LHCN-M2 (cell line): ENCODE measurements at places on chromosomes 1 and 21.

DNA sequence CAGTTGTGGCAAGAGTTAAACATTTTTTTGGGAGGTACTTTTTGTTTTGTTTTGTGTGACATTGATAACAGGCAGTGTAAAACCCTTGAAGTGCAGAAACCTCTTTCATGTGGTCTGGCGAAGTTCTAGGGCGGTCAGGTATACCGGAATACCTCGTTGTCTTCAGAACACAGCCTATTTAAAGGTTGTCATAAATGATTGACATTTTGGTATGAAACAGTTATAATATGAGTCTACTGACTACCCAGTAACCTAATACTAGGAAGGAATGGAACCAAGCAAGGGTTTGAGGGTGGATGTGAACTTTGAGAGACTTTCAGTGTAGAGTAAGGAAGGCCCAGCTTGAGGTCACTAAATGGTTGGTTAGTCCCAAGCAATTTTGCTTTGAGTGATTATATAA is 40.5 kb downstream of the PATJ start:
- DNase-seq: no peak

- no peak for DNase-seq
Measured at GRCh38 chr1:235015291-235015985, 113.2 kb downstream of the TOMM20 start.

GRCh38 chr1:219329578-219329977 is 155.9 kb downstream of the LYPLAL1 start:
- DNase-seq: peak; percentile 23

- no peak for DNase-seq
Measured at GRCh38 chr21:38913120-38913892, 107.6 kb downstream of the ETS2 start.

- DNase-seq: peak; percentile 1
Measured at GRCh38 chr1:5845376-5845775, 146.8 kb downstream of the NPHP4 start.

DNA sequence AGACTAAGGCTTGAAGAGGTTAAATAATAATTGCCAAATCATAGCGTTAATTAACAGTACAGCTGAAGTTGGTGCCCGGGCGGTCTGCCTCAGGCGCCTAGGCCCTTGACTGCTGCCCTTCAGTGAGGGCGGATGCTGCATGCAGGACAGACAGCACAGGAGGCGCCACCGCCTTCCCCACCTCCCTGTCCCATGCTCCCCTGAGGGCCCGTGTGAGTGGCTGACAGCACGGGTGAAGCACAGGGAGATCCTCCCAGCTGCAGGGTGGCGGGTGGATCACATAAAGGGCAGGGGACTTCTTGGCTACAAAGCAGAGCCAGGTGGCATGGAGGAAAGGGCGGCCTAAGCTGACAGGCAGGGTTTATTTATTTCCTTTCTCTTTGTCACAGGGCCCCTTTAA is 49.1 kb downstream of the DDX20 start:
- DNase-seq: no peak
